HS-5 (cell line): ENCODE measurements at places on chromosomes 7 and 10.

- no peak for DNase-seq
Measured at GRCh38 chr10:70594161-70594560, 8.4 kb downstream of the PRF1 start.

DNA sequence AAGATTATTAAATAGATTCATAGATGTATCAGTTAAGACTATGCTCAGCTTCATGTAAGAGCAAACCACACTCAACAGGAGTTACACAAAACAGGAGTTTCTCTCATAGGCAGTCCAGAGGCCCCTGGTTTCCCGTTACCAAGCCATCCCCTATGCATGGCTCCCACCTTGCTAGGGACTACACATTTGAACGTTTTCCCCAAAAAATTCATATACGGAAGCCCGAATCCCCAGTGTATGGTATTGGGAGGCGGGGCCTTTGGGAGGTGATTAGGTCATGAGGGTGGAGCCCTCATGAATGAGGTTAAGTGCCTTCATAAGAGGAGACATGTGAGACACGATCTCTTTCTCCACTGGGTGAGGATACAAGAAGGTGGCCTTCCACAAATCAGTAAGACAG is 29.1 kb downstream of the RSU1 start:
- no peak for DNase-seq

DNA sequence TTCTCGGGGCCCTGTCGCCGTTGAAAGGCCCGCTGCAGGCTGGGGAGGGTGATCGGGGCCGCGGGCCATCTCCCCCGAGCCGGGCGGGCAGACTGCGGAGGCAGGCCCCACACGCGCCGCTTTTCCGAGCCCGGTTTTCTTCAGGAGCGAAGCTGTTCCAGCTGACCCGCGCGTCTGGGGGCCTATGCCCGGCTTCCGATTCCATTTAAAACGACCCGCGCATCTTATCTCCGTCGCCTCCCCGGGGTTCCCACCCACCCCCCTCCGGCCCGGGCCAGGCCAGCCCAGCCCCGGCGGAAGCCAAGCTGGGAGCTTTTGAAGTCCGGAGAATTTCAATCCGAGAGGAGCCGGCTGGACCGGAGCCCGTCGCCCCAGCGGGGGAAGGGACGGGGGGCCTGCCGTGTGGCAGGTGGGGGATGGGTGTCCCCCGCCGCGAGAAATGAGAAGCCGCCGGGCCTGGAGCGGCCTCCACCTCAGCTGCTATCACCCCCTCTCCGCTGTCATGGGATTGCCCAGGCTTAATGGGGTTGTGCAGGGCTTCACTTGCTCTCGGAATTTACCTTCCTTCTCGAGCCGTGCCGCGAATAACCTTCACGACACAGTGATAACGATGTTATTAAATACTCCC is 3.1 kb upstream of the EVX1 start:
- no peak for DNase-seq

DNA sequence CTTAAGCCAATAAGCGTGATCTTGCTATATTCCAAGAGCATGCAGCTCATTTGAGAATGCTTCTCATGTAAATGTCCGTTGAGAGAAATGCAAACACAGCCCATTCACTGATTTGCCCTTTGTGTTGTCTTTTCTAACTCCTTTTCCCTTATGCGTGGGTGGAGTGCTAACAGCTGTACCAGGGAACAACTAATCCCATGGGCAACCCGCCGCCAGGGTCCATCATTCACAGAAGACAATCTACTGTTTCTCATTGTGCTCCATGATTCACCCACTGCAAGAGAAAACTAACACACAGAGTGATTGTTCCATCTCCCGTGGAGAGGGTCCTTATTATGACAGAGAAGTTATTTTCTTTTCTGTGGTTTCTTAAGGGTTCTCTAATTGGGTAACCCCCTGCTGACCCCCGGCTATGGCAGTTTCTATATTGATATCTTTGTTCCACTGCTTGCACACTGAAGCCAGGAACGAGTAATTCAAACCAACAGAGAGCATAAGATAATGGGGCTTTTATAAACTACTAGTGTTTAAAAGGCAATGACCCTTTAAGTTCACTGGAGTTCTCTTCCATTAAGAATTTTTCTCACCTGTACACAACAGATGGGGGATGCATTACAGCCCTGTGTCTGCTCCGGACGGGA is 298.7 kb downstream of the BAMBI start:
- no peak for DNase-seq

GRCh38 chr7:151011097-151011409 is 13.2 kb downstream of the ATG9B start:
- DNase-seq: no peak

DNA sequence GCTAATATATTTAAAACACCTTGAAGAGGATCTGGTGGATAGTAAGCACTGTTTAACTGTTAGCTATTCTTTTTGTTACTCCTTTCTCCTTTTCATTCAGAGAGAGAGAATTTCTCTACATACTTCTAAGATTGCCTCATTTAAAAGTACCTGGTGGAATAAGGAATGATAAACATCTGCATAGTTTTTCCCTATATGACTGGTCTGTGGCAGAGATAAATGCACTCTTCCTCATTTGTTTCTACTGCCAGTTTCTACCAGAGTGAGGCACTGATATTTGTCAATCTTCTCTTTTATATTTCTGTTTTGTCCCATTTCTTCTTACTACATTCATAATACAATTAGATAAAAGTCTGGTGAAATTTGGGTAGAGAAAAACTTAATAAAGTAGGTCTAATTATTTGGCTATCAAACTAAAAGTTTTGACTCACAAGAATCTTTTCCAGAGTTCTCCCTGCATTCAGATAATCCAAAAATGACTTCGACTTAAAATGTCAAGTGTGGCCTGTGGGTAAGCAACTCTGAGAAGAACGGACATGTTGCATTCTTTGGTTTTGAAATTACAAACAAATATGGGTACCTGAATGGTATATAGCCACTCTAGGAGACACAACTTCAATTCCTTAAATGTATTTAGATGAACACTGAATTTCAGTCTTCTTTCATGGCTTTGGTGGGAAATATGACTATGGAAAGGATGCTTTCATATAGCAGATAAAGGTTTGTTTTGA is 38.8 kb downstream of the RNLS start:
- DNase-seq: no peak

DNA sequence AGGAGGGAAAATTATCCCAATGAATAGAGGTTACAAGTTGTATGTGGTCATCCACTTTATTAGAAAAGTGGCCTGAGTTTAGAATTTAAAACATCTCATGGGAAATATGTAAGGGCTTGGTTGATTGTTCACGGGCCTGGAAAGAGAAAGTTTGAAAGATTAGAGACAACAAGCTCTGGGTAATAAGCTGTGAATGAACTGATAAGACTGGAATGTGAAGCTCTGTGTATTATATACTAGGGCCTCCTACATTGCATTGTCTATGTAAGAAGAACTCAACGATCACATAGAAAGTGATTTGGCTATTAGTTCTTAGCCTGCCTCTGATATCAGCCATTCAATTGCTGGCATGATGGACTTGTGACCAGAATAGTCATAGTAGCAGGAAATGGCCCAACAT is 199.2 kb upstream of the MAGI2 start:
- no peak for DNase-seq

- DNase-seq: no peak
Measured at GRCh38 chr7:74231232-74231590, 21.4 kb downstream of the LAT2 start.

GRCh38 chr7:16234493-16235146 is 186.7 kb downstream of the CRPPA start:
- DNase-seq: no peak

GRCh38 chr10:110919349-110919931 is at the start of gene SHOC2:
SHOC2 (plus strand) TSS chr10:110919604; CDS start chr10:110964359, 44,755 bp downstream.
- no peak for DNase-seq

DNA sequence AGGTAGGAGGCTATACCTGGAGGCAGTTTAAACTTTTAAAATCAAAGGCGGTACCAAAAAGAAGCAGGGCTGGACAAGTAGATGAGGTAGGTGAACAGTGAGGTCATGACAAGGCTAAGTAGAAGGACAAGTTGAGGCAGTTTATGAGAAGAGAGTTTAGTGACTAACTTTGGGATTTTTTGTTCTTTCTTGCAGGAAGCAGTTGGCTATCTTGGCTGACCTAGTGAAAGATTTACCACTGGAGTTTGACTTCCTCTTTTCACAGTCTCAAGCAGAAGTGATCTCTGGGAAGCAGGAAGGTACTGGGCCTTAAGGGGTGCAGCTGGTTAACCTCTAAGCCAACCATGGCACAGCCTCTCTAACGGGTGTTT is 26.3 kb downstream of the ENTPD7 start:
- DNase-seq: no peak

DNA sequence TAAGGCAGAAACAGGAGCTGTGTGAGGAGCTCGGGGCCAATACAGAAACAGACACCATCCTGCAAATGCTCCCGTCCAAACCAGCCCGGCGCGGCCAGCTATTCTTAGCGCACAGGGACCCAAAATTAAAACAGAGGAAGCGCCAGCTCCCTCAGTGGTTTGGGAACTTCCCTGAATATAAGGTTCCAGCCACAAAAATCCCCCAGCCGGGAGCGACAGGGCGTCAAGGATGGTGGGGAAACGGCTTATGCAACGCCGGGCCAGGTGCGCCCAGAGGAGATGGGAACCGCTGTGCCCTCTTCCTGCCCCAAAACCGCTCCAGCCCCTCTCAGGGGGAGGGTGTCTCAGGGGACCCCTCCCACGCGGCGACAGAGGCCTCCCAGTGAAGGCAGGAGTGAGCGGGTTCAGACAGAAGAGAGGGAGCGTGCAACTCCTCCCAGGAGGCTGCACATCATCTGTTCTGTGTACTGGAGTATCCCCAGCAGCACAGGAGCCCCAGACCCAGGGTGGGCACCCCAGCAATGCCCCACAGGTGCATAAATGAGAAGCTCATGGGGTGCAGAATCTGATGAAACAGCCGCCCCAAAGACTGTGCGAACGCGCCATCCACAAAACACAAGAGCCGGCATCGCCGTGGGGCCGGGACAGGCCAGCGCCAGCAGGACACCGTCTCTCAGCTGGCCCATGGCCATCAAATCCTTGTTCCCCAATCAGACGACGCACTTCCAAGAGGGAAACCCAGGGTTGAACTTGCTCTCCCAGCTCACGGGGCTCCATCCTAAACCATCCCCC is 73.9 kb upstream of the PDGFA start:
- DNase-seq: no peak

- DNase-seq: no peak
Measured at GRCh38 chr7:102721-103120, 89.7 kb upstream of the FAM20C start.

- no peak for DNase-seq
Measured at GRCh38 chr7:8773518-8773917, 340.1 kb downstream of the NXPH1 start.

- DNase-seq: no peak
Measured at GRCh38 chr7:136859803-136860202, 8.6 kb upstream of the CHRM2 start.

GRCh38 chr10:73559590-73559989 is 31.6 kb downstream of the USP54 start:
- DNase-seq: no peak
